ENCODE measurements at places on chromosomes 7 and 10. TPM values are rescaled to one million over a fixed set of nuclear protein-coding genes. Genes with fewer than 3 reads are reported as not detected.

DNA sequence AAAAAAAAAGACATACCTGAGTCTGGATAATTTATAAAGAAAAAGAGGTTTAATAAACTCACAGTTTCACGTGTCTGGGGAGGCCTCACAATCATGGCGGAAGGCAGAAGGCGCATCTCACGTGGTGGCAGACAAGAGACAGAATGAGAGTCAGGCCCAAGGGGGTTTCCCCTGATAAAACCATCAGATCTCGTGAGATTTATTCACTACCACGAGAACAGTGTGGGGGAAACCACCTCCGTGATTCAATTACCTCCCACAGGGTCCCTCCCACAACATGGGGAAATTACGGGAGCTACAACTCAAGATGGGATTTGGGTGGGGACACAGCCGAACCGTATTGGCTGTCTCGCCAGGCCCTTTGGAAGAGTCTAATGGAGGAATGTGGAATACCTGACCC, 9.0 kb upstream of the MAFK start:
- no peak for DNase-seq

DNA sequence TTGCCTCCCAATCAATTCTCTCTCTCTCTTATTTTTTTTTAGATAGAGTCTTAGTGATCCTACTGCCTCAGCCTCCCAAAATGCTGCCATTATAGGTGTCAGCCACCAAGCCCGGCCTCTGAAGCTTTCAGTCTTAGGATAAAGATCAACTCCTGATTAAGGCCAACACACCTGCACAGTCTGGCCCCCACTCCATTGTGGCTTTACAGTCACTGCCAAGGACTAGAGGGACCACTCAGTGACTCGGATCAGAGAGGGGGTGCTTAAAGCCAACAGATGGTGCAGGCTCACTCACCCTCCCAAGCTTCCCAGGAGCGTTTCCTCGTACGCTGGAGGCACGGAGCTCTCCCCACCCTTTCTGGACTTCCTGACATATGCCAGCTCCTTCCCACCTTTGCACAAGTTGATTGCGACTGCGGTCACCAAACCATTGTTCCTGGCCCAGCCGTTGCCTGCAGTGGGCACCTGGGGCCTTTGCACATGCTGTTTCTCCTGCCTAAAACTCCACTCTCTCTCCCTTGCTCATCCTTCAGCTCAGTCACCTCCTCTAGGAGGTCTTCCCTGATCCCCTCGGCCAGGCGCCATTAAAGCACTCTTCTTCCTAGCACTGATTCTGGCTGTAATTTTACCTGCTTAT, 1.7 kb upstream of the CDH23 start:
- no peak for DNase-seq

GRCh38 chr10:50805981-50806622, 66.4 kb downstream of the ASAH2B start:
- no peak for DNase-seq

DNA sequence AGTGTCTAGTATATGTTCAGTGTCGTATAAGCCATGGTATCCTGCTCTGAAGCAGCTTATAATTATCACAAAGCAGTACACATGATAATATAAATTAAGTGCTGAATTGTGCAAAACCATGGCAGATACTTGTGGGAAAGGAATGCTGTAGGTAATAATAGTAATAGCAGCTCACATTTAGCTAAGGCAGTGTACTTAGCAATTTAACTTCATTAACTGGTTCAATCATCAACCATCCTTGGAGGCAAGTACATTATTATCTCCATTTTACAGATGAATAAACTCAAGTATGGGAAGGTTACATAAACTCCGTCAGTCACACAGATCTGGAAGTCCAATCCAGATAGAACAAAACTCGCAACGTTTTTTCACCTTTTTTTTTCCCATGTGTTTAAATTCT, 21.6 kb upstream of the RNF148 start:
- DNase-seq = no peak

DNA sequence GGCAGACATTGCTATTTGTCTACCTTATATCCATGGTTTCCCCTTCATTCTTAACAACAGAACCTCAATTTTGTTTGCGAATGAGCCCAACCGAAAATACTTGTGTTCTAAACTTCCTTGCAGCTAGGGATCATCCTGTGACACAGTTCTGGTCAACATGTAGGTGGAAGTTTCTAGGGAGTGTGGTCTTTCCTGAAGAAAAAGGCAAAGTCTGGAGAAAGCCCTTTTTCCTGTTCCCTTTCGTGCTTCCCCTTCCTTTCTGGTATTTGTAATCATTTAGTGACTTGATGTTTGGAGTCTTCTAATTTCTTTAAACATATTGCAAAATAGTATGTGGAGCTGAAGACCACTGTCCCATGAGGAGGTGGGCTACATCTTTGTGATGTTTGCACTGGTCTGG, 2.9 kb upstream of the IFRD1 start:
- DNase-seq = no peak

DNA sequence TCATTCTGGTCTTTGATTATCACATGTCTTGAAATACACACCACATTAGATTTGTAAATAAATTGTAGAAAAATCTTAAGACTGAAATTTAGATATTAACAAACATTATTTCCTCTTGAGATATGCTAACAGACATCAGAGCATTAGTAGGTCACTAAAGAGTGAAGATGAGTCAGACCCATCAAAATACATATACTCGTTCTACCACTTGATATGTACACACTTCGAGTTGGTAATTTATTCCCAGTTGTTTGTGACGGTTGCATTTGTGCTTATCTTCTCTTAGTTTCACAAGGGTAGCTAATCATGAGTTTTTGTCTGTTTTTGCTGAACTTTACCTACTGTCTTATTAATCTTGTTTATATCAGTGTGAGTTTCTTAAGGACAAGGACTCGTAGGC, 383.4 kb downstream of the AUTS2 start:
- no peak for DNase-seq

The IFIT1 gene
- 43.4 TPM for polyA plus RNA-seq

- DNase-seq = no peak
Observed at GRCh38 chr7:158110034-158110590, 477.5 kb downstream of the PTPRN2 start.

- no peak for DNase-seq
Observed at GRCh38 chr10:100888957-100889356, 23.8 kb upstream of the SLF2 start.

The PIP gene
- polyA plus RNA-seq = 6.5 TPM

GRCh38 chr10:93150289-93150688, 76.6 kb downstream of the CYP26A1 start:
- peak; percentile 8 for DNase-seq

- no peak for DNase-seq
Observed at GRCh38 chr10:123848564-123849457, 42.8 kb downstream of the CPXM2 start.
